ENCODE measurements at places on chromosomes 2 and 18. TPM values are rescaled to one million over a fixed set of nuclear protein-coding genes. Genes with fewer than 3 reads are reported as not detected.

Gene ALPP
- total RNA-seq: not detected

Gene IAH1
- 38.7 TPM for total RNA-seq

Gene PAX3
- 135 TPM for total RNA-seq

Gene FOXI3
- 0.36 TPM for total RNA-seq

Gene NAB1
- total RNA-seq: 85.8 TPM

Gene TDRD15
- total RNA-seq: 0.18 TPM

Gene KYNU
- total RNA-seq: 0.27 TPM

Gene COLEC12
- 25.3 TPM for total RNA-seq
